Stimulated activated effector memory CD8-positive, alpha-beta T cell treated with anti-CD3 and anti-CD28 coated beads, Interleukin-12 subunit alpha, Interleukin-12 subunit beta, amount 100 ng/mL, for 72 hours (primary cell): ENCODE measurements at places on chromosomes 6 and 20.

DNA sequence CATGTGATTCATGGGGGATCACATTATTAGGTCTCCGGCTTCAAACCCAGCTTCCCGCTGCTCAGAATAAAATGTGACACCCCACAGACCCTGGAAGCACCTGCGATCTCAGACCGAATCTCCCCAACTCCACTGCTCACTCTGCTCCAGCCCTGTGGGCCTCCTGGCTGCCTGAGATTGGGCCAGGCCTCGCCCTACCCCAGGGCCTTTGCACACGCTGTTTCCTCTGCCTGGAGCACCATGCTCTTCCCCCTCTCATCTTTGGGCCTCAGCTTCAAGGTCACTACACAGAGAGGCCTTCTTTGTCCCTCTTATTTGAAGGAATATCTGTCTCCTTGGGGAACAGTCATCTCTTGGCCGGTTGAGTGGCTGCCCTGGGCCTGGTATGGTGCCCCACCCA lies 48.8 kb downstream of the RBM38 start:
- DNase-seq = no peak

DNA sequence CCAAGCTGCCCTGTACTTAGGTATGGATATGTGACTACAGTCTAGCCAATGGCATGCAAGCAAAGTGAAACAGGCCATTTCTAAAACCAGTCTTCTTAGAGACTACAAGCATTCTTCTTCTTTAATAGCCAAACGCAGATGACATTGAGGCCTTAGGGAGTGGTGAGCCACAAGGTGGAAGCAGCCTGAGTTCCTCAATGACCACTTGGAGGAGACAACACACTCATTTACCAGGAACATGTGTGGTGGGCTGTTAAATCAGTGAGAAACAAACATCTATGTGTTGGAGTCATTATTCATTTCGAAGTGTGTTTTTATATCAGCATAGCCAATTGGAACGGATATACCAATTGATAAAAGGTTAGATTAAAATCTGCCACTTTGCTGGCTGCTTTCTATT lies 122.0 kb downstream of the GFRAL start:
- no peak for DNase-seq

- no peak for DNase-seq
These were observed 10.1 kb upstream of the TRAM2 start for GRCh38 chr6:52587001-52587400.

DNA sequence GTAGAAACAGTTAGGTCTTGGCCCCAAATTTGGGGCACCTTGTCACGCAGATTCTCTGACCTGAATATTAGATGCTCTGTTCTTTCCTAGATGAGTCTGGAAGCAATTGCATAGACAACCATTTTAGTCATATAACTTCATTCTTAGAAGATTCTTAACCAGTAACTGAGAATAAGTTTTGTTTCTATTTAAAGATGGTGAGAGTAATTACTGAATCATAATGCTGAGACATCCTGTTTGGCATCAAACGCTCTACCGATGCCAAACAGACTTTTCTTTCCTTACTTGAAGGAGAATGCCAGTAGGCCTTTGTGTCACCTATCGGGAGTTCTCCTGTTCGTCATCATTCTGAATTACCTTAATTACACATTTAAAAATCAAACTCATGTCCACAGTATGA lies 131.6 kb upstream of the ID4 start:
- DNase-seq = no peak

DNA sequence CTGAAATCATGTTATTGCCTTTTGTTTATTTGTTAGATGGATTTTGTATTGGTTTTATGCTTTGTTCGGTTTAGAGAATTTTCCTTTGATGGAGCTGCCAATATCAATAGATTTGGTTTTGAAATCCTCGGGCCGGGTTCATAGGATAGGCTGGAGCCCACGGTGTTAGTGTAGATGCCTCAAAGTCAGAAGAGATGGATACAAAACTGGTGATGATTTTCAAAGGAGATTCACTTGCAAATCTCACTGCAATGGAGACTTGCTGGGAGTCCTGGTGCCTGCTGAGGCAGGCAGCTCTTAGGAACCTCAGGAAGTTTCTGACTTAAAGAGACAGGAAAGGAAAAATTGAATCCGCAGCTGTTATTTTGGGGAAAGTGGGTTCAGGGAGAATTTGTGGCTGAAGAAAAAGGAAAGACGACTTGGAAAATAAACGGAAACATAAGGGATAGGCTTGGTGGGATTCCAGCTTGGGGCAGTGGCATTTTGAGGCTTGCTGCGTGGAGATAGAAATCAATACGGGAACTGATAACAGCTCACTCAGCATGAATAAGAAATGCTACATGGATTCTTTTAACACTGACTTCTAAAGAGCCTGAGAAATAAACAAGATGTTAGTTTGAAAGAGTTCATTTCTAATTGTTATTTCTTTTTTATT lies 241.6 kb downstream of the PHACTR1 start:
- DNase-seq = no peak

DNA sequence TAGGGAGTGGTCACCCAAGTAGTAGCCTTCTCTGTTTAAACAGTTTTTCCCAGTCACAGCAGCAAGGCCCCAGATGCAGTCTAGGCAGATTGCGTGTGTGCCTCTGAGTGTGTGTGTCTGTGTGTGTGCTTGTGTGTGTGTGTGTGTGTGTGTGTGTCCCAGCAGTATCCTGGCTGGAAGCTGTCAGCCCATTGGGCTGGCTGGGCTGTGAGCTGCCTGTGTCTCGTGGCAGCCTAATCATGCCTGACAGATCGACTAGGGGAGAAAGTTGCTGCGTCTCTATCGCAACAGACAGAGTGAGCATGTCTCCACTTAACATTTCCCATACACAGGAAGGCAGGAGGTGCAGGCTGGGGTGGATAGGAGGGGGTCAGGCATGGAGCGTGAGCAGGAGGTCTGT lies 42.9 kb upstream of the LRFN2 start:
- DNase-seq = no peak

DNA sequence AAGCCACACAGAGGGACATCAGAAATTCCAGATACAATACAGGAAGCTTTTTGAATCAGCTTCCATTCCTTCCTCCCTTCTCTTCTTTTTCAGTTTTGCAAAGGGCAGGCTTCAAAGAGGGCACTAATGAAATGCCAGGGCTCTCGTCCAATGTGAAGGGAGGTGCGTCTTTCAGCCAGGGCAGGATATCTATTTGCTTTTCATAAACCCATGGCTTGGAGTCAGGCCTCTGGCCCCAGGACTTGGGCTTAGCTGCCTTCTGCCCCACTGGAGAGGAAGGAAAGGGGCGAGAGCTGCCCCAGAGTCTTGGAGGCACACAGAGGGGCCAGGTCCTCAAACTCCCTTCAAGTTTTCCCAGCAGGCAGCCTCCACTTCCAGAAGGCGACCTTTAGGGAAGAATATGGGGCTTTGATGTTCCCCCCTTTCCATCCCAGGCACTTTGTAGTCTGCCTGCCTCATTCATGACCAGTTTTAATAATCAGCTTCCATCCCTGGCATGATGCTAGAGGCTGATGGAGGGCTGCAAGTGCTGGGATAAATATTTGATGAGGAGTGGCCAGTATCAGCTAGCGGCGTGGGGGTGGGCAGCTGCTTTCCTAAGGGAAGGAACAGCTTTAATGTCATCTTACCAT lies 234.8 kb downstream of the NRN1 start:
- DNase-seq = no peak

DNA sequence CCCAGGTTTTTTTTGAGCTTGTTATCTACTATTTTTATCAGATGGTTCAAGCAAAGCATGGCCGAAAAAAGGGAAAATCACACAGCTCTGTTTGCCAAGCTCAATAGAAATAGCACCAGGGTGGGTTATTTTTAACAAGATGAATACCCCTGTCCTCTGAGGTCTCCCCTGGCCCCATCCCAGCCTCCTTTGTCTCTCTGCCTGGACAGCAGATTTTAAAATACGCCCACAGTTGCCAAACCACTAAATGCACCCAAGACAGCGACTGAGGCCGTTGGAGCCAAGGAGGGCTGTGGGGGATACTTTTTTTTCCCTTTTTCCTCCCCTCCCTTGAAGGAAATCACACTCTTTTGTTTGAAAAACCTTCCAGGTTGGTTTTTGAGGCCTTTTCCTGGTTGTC lies 106.6 kb downstream of the VEGFA start:
- DNase-seq = no peak

- no peak for DNase-seq
These were observed 1.5 kb downstream of the MAP7 start for GRCh38 chr6:136548582-136549299.
